ENCODE measurements at places on chromosomes 2 and 18. TPM values are rescaled to one million over a fixed set of nuclear protein-coding genes. Genes with fewer than 3 reads are reported as not detected.

CFC1 gene
- total RNA-seq, result not detected

GMPPA gene
- 14.4 TPM for total RNA-seq

TP53I3 gene
- total RNA-seq, result 0.30 TPM

TLX2 gene
- total RNA-seq, result 0.30 TPM

LRP2 gene
- total RNA-seq, result not detected

DNA sequence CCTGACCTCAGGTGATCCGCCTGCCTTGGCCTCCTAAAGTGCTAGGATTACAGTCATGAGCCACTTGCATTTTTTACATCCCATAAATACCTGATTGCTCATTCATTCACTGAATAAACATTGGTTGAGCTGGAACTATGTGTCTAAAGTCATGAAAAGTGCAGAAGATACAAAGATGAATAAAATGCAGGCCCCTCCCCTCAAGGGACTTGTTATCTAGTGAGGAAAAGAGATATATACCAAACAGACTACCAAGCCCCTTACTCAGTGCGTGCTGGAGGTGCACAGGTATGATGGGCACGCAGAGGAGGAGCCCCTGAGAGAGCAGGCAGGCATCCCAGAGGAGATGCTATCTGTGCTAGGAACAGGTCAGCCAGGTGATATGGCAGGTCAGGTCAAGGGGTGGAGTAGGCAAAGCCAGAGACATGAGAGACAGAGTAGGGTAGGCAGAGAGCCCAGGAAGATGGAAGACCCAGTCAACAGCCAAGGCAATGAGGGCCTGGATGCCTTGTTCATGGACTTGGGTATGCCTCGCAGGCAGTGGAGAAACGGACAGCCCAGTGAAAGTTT, 7.7 kb downstream of the FHL2 start:
- DNase-seq, result no peak

- no peak for DNase-seq
Measured at GRCh38 chr2:2708575-2709430, 377.7 kb upstream of the MYT1L start.

DNA sequence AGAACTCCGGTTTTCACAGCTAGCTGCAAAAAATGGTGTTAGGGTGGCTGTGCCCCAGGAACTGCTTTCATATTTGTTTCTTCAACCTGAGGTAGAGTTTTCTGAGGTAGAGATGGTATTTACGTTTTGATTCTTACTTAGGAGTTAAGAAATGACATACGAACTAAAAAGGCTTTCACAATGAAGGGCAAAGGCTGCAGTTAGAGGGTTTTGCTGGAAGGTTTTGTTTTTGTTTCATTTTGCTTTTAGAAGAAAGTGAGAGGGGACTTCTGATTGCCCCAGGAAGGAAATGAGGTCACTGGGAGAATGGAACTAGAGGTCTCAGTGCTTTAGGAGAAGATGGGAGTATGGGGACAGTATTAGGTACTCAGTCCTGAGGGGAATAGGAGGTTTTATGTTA, 15.5 kb downstream of the CDCA7 start:
- no peak for DNase-seq

GRCh38 chr2:181523756-181524155, 66.6 kb downstream of the ITGA4 start:
- DNase-seq, result no peak

DNA sequence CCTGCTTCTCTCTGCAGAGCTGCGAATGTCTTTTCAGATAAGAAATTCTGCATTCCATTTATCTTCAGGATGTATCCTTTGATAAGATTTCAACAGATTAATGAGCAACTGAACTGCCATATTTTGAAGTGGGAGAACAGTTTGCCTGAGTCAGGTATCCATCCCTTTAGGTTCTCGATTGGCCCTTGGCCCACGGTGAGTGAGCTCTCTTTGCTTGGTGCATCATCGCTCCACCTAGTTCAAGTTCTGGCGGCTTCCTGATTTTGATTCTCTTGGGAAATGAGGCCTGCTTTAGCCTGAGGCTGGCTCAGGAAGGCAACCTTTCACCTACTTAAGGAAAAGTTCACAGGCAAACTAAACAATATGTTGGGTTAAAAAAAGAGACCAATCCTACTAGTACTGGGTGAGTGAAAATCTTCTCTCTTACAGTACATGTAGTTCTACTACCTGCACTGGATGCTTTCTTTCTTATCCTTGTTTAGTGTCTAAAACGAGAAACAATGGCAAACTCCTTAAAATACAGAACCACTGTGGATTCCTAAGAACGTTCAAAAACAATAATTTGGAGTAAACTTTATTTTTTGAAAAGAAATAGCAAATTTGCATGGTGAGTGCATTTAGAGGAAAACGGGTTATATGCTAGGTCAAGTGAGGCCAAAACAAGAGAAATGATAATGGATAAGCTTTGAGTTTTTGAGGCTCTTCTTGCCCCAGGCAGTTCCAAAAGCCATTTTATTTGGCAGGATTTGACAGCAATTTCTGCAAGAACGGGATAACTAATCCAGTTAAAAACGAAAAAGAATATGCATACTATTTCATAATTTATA, 837 bp upstream of the ACSL3 start:
- no peak for DNase-seq

GRCh38 chr2:239264838-239265651, 135.8 kb downstream of the HDAC4 start:
- peak; percentile 91 for DNase-seq

- no peak for DNase-seq
Measured at GRCh38 chr2:107380912-107381311, 445.8 kb upstream of the RGPD4 start.

DNA sequence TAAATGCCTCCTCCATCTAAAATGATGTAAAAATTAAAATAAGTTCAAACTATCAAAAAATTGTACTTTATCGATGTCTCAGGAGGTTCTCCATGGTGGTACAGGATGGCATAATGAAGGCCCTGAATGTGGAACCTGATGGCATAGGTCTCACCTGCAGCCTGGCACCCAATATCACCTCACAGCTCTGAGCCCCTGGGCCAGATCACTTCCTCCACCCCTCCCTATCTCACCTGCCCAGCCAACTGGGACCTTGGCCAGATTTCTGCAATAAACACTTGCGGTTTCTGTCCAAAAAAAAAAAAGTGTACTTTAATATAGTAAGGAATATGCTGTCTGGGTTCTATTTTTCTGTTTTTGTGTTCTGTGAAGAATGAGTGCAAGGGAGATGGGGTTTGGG, 6.7 kb upstream of the RBM45 start:
- no peak for DNase-seq

DNA sequence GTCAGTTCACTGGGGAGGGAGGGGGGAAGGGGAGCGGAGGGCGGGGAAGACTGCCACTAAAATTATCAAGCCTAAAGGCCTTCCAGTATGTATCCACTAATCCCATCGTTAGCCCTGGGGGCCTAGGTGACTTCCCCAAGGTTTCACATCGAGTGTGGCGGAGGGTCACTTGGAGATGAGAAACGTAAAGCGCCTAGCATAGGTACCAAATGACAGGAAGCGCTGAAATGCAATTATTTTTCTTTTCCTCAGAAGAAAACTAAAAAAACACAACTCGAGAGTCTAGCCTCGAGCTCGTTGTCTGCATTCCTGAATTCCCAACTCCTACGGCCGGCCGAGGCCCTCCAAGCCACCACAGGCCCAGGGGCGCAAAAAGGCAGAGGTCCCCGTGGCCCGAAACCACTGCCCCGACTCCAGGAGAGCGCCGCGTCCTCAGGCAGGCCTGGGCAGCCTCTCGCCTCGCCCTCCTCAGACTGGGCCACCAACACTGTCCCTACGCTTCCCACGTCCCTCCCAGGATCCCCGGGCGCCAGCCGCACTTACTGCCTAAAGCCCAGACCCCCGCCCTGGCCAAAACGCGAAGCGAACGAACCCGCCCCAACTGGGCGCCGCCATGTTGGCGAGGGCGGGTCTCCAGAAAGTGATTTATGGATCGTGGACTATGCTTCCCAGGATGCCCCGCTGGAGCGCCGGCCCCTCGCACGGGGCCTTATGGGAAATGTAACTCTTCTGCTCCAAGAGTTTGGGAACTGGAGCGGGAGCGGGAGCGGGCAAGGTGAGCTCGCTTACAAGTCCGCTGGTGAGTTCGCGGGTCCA, at the start of gene USP40:
Gene USP40, minus strand, starts transcription at position 642 of the 816 bp plus-strand sequence. CDS start 1,228 bp downstream, outside the sequence.
- peak; percentile 34 for DNase-seq

- DNase-seq, result no peak
Measured at GRCh38 chr2:37875403-37875906, 49.6 kb upstream of the RMDN2 start.

DNA sequence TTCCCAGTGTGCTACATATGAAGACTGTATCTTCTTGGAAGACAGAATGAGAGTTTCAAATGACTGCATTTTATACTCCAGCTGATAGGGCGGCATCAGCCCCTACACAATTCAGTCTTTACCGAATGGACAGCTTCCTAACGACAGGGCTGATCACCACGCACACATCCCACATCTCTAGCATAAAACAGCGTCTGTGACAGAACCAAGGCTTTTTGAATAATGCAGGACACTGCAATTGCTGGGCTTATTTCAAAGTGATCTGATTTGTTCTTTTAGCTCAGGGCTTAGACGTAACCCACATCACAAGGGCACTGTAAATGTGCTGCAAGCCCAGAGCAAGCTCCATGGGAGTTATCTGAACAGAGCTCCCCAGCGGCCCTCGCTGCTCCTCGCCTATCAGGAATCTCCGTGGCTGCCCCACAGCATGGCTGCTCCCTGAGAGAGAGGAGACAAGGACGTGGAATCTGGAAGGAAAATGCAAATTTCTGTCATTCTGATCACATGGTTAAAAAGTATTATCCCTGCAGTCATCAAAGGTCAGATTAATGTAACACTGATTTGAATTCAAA, 158.5 kb upstream of the ALKAL2 start:
- DNase-seq, result no peak

DNA sequence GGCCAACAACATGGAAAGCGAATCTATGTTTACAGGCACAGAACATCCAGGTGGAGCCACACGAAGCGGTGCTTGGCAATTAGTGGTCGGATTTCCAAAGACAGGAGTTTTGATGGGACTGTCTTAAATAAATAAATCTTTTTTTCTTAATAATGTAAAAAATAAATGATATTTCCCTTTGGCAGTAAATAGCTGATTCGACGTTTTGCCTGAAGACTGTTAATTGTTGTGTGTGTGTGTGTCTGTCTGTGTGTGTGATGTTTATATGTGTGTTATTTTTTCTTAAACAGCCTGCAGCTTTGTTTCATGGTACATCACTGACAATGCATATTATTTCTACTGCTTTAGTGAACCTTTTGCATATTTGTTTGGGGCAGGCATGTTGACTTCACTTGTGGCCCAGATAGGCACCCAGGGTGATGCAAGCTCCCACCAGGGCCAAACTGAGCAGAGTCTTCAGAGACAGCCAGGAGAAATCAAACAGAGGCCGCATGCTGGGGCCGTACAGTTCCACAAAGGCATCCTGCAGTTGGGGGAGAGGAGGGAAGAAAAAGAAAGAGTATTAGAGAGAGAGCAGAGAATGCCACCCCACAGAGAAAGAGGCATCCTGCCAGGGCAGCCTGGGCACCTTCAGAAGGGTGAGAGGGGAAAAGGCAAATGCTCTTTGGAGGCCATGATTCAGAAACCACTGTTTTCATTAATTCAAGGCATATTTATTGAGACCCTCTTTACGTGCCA, 191.2 kb downstream of the BCL2 start:
- no peak for DNase-seq

DNA sequence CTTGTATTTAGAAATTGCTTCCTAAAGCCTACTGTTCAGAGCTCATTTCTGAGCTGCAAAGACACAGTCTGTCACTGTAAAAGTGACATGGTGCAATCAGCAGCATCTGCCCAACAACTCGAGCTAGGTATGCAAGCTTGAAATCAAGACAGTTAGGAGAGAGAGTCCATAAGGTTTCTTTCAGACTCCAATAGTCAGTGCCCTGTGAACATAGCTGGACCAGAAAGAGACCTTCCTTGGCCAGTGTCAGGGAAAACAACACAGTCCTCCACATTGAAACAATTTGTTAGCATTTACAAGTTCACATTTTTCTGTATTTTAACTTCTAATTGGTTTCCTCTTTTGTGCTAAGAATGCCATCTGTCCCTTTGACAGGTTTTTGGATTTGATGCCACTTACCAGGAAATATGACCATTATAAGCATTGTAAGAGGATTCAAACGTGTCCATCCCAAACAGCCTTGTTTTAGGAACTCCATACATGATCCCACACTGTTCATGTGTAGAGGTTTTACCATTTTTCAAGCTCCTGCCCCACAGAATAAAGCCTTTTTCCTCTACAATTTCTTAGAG, 8.9 kb upstream of the MYCN start:
- DNase-seq, result no peak

- DNase-seq, result no peak
Measured at GRCh38 chr2:125168442-125168841, 1143.4 kb downstream of the CNTNAP5 start.

DNA sequence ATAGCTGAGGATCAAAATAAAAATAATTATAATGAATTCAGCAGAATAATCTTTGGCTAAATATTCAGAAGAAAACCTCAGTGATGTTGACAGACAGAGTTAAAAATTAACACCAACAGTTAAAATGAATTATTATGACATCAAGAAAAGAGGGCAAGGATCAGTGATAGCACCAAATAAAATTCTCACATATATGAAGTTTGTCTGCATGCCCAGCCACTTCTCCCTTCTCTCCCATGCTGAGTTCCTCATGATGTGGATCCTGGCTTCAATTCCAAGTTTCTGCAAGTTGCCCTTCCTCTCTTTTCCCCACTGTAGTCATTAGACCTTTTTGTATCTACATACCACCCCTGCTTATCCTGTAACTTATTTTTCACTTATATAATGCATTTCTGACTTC, 6.8 kb downstream of the STRADB start:
- DNase-seq, result no peak

- DNase-seq, result no peak
Measured at GRCh38 chr18:3441290-3441689, 8.7 kb upstream of the TGIF1 start.

DNA sequence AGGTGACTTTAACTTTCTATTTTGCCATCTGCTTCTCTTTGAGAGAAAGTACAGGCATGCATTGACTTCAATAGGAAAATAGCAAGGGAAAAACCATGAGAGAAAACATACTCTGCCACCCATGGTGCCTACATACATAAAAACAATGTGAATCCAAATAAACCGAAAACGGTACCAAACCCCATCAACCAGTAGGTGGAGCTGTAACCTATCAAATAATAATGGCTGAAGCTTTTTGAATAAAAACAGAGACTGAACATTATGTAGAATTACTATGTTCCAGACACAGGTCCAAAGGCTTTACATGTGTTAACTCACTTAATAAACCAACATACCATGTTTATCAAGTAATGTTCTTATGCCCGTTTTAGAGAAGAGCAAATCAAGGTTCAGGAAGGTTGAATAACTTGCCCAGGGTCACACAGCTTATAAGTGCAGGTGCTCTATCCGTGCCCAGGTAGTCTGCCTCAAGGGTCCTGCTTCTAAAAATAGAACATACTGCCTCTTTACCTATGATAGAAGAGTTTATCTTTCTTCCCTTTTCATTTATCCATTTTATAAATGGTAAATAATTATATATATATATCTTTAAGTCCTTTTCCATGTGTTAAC, 293.9 kb upstream of the SYT4 start:
- peak; percentile 16 for DNase-seq

- no peak for DNase-seq
Measured at GRCh38 chr2:42970151-42970550, 177.8 kb upstream of the HAAO start.

DNA sequence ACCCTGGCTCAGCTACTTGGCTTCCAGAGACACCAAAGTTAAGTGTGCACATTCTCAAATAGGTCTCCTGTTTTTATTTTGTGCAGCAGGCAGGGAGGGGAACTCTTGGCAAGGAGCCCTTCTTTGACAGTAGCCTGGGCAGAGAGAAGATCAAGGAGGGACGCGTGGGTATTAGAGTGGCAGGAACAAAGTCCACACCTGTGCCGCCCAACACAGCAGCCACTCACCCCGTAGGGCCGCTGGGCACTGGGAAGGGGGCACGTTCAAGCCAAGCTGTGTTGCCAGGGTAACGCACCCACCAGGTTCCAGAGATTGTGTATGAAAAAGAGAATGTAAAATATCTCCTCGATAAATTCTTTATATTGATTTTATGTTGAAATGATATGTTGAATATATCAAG, 229.3 kb upstream of the AGAP1 start:
- DNase-seq, result no peak
